Stimulated activated CD8-positive, alpha-beta memory T cell treated with anti-CD3 and anti-CD28 coated beads, Interleukin-4, amount 100 ng/mL, for 24 hours (primary cell): ENCODE measurements at places on chromosomes 16 and 17.

GRCh38 chr17:3818786-3819185, 17.8 kb upstream of the ITGAE start:
- DNase-seq, result no peak

DNA sequence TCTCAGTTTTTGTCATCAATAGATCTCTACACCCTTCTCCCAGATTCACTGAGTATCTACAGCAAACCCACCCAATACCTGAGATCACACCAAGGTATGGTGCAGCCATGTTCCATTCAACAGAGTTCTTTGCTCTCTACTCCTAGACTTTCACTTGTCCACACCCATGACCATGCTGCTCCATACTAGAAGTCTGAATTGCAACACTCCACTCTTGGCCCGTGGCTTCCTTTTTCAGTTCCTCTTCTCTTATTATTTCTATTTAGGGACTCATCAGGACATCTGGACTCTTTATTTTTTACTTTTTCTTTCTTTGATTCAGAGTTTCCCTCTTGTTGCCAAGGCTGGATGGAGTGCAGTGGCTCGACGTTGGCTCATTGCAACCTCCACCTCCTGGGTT, 37.1 kb downstream of the YWHAE start:
- DNase-seq, result no peak

DNA sequence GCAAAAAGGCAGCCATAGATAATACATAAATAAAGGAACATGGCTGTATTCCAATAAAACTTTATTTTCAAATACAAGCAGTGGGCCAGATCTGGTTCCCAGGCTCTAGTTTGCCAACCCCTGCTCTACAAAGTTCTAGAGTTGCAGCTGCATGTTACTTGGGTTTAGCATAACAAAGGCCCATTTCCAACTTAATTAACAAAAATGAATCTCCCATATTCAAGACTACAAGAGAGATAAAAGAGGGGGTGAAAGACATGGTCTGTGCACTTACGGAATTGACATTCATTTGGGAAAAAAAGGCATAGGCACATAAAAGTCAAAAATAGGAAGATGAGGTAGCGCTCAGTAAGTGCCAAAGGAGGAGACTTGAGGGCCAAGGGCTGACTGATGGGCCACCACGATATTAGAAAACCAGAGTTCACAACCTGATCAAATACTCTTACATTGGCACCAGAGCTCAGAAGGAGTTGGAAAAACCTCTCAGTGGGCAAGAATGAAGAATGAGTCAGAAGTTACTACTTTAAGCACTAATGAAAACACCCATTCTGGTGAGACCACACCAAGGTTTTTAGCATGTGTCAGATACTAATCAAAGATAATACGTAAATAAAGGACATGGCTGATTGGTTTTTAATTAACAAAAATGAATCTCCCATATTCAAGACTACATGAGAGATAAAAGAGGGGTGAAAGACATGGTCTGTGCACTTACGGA, 164.0 kb downstream of the VPS53 start:
- no peak for DNase-seq

GRCh38 chr17:82116246-82116645, 18.2 kb upstream of the FASN start:
- no peak for DNase-seq

- DNase-seq, result peak; percentile 58
These were observed 6.7 kb downstream of the SPACA3 start for GRCh38 chr17:32998111-32998886.

DNA sequence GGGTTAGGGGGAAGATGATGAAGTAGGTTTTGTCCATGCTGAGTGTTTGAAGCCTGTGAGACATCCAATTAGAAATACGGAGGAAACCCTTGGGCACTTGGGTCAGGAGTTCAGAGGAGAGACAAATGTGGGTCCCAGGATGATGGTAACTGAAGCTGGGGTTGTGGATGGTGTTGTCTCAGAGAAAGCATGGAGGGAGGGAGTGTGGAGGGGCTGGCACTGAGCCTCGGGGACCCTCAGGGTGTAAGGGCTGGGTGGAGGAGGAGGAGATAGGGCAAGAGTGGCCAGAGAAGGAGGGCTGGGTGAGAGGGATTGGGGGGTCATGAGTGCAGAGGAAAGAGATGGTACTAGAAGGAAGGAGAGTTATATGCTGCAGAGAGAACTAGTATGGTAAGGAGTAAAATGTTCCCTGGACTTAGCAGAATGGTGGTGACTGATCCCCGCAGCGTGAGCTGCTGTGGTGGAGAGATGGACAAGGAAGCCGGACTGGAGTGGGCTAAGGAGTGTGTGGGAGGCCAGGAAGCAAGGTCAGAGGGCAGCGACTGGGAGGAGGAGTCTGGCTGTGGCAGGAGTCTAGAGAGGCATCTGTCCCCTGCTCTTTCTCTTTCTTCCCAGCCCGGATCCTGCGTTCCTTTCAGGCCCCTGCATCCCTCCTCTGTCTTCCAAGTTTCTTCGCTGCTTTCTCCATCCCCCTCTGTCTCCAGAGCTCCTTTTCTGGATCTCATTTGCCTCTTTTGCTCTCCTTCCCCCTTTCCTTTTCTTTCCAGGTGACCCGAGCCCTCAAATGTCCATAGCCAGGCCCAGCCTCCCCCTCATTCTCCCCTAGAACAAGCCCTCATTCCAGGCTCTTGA, 3.9 kb upstream of the COL1A1 start:
- no peak for DNase-seq

- DNase-seq, result no peak
These were observed 10.1 kb upstream of the JPH3 start for GRCh38 chr16:87592018-87592712.

- no peak for DNase-seq
These were observed 10.5 kb upstream of the RAI1 start for GRCh38 chr17:17670701-17671305.

DNA sequence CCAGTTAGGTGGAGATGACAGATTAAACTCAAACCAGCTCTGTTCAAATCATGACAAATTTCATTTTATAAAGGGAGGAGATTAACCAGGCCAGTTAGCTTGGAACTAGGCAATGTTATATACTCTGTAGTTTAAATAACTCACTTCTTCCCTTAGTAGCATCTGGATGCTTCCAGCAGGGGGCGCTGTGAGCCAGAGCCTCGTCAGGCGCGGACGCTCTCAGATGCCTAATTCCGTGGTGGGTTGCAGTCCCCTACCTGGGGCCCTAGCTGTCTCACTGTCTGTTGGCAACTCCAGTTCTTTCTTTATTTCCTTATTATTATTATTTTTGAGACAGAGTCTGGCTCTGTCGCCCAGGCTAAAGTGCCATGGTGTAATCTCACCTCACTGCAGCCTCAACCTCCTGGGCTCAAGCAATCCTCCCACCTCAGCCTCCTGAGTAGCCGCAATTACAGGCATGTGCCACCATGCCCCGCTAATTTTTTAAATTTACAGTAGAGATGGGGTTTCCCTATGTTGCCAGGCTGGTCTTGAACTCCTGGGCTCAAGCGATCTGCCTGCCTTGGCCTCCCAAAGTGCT, 17.3 kb upstream of the WFDC1 start:
- peak; percentile 58 for DNase-seq

DNA sequence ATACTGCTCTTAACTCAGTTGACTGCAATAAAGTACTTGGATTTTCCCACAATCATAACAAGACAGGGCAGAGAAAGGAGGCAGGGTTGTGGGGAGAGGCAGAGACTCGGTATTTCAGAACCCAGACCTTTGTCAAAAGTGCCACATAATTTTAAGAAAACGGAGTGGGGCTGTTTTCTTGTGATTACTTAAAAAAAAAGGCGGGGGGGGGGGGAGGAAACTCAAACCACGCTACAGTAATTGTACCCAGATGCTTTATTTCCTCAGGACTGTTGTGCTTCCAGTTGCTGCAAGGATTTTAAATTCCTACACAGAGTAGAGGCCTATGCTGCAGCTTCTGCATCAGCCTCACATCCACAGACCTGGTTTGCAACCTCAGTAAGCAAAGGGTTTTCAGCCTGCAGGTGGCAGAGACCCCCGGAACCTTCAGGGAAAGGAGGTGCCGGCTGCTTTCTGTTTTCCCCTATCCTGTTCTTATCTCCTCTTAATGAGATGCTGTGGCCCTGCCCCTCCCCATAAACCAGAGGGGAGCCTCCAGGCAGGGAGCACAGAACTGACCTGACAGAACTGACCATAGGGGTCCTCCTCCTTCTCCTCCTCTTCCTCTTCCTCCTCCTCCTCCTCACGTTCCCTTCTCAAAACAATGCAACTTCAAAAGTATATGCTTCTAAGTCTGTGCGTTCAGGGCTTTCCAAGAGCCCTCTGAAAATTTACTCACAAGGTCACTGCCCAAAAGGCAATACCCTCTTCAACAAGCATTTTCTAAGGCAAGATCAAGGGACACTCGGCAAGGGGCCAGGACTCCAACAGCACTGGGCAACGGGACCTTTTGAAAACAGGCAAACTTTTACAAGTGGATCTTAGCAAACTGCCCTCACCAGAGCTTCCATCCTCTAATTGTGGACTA, 7.5 kb downstream of the AXIN2 start:
- no peak for DNase-seq

GRCh38 chr17:29158488-29159275, 21.5 kb downstream of the MYO18A start:
- no peak for DNase-seq

DNA sequence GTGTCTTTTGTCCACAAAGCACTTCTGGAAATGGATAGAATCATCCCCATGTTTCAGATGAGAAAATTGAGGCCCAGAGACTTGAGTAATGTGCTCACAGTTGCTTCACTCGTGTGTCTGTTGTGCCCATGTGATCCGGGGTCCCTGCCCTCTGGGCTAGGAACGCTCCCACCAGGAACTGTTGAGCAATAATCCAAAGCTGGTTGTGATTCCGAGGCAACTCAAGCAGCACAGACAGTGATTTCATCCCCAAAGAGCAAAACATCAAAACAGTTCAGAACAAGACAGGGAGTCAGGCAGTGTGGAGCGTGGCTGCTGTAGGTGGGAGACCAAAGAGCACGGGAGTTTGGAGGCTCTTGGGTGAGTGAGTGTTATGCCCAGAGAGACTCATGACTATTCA, 205.0 kb upstream of the ASIC2 start:
- no peak for DNase-seq

DNA sequence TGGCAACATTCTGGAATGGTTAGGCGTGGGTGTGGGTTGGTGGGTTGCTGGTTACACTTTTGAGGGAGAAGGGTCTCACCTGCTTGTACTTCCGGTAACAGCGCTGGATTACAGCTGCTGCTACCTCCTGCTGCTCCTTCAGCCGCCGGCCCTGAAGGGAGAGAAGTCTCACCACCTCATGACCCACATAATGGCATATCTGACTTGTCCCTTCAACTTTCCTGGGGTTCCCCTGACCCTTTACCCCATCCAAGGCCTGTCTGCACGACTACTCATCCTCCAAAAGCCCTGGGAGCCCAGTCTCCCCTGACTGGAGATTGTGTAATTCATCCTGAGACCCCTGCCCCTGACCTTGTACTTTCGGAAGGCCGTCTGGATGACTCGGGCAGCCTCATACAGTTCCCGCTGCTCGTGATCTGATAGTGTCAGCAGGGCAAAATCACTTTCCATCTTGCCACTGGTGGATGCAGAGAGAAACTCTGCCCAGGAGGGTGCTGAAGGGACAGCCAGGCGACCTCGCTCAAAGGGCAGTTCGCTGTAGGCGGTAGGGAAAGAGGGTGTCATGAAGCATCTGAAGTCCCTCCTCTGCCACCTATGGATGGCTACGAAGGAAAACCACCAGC, 2.0 kb upstream of the SPAG7 start:
- DNase-seq, result no peak

GRCh38 chr16:68411086-68411485, 37.2 kb downstream of the SMPD3 start:
- DNase-seq, result no peak

GRCh38 chr17:19785854-19786253, 37.8 kb upstream of the ALDH3A1 start:
- no peak for DNase-seq

GRCh38 chr16:69340095-69340644, 598 bp downstream of the NIP7 start:
- DNase-seq, result no peak

GRCh38 chr17:6569370-6570285, 13.3 kb upstream of the PITPNM3 start:
- no peak for DNase-seq

DNA sequence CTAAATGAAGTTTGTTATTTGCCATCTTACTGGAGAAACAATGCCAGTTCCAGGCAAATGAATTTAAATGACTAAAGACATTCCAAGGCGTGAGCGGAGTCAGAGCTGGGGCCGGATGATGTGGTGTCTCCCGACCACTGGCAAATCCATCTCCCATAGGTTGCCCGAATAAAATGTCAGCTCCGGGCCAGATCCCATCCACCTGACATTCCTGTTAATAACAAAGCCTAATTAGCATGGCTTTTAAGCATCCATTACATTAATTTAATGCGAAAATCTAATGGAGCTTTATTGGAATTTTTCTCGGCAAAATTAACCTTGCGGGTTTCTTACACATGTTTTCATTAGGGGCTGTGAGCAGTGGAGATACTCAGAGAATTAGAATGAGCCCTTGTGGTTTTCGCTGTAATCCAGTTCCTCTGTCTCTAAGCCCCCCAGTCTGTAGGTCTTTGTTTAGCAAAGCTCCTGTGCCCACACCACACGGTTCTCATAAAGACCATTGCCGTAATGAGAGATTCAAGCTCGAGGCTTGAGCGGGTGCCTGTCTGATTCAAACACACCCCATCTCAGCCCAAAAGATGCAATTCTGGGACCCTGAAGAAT, 123.3 kb downstream of the CCT6B start:
- no peak for DNase-seq

GRCh38 chr17:63611354-63611753, 10.7 kb downstream of the TACO1 start:
- DNase-seq, result no peak

- DNase-seq, result no peak
These were observed 157.4 kb upstream of the ZFHX3 start for GRCh38 chr16:73205153-73205886.

DNA sequence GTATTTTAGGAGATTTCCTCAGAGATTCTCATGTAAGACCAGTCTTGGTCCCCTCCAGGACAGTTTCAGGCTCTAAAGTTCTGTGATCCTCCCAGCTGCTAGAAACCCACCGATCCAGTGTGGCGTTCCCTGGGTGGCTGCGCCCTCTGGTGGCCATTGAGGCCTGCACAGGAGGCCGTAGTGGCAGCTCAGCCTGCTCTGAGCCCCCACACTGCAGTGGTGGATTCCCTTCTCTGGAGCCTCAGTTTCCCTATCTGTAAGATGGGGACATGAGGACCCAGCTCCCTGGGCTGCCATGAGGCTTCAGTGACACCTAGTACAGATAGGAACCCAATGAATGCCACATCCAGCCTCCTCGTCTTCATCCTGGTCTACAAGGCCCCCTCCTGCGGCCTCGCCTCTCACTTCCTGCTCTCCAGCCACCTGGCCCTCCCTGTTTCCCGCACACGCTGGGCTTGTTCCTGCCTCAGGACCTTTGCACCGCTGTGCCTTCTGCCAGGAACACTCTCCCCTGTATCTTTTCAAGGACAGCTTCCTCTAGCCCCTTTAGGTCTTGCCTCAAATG, 16.5 kb downstream of the CCDC102A start:
- DNase-seq, result peak; percentile 68

GRCh38 chr16:84190731-84191388, at the start of gene ADAD2:
Gene ADAD2 (plus strand): TSS chr16:84191157. CDS start chr16:84191231, 74 bp downstream.
- no peak for DNase-seq
